ENCODE measurements at places on chromosomes 13 and 19. TPM values are rescaled to one million over a fixed set of nuclear protein-coding genes. Genes with fewer than 3 reads are reported as not detected.

Gene CGB1
- not detected for total RNA-seq

Gene ZNF440
- total RNA-seq, result 6.8 TPM

Gene NLRP4
- total RNA-seq, result not detected

Gene ZFP82
- 3.5 TPM for total RNA-seq

Gene ZNF99
- not detected for total RNA-seq

Gene CALR3
- not detected for total RNA-seq

Gene CEACAM16
- under 0.01 TPM for total RNA-seq

Gene WASF3
- total RNA-seq, result 9.0 TPM

Gene BST2
- total RNA-seq, result 7.8 TPM

Gene LILRB4
- total RNA-seq, result not detected

Gene TYK2
- 83.8 TPM for total RNA-seq

Gene IL17D
- under 0.01 TPM for total RNA-seq

Gene FSD1
- total RNA-seq, result 8.6 TPM

Gene OR10H1
- not detected for total RNA-seq

Gene LRRC4B
- under 0.01 TPM for total RNA-seq

Gene ZNF432
- 7.4 TPM for total RNA-seq

Gene EXOC3L2
- total RNA-seq, result not detected

Gene C13orf42
- total RNA-seq, result not detected

Gene NANOS3
- not detected for total RNA-seq

Gene SAFB
- 37.4 TPM for total RNA-seq

Gene ICAM5
- total RNA-seq, result 5.5 TPM

Gene ZNF468
- total RNA-seq, result 16.8 TPM

Gene RFPL4AL1
- total RNA-seq, result not detected

Gene FGF14
- under 0.01 TPM for total RNA-seq

Gene MATK
- not detected for total RNA-seq

Gene PRKCG
- total RNA-seq, result 0.43 TPM

Gene CLDND2
- not detected for total RNA-seq

Gene SPACA7
- not detected for total RNA-seq

Gene PPP1R13L
- total RNA-seq, result 5.6 TPM

Gene DMRTC2
- not detected for total RNA-seq

Gene ALOX5AP
- 0.43 TPM for total RNA-seq

Gene TUBB4A
- not detected for total RNA-seq

Gene FXYD3
- total RNA-seq, result not detected

Gene NALCN
- 1.7 TPM for total RNA-seq

Gene SIGLECL1
- total RNA-seq, result not detected

Gene MYPOP
- total RNA-seq, result 2.6 TPM

Gene BICRA
- 3.0 TPM for total RNA-seq

Gene SYT5
- under 0.01 TPM for total RNA-seq

Gene ZNF560
- total RNA-seq, result 0.86 TPM

Gene IGFL1
- total RNA-seq, result not detected

Gene RNF17
- total RNA-seq, result 0.86 TPM

Gene GAPDHS
- total RNA-seq, result not detected

Gene MARCHF2
- total RNA-seq, result 51.8 TPM

Gene LIM2
- total RNA-seq, result not detected

Gene ZNF723
- total RNA-seq, result not detected

Gene SIGLEC11
- total RNA-seq, result not detected

Gene TMIGD2
- total RNA-seq, result not detected

Gene METTL21C
- not detected for total RNA-seq

Gene NTN5
- total RNA-seq, result under 0.01 TPM

Gene RDH8
- not detected for total RNA-seq

Gene KL
- under 0.01 TPM for total RNA-seq

Gene ZNF600
- 5.6 TPM for total RNA-seq

Gene RCBTB2
- total RNA-seq, result 11.2 TPM

Gene CABP5
- not detected for total RNA-seq

Gene SIX5
- 8.6 TPM for total RNA-seq

Gene CCDC159
- 6.0 TPM for total RNA-seq

Gene CGB2
- not detected for total RNA-seq

Measured in fibroblast of villous mesenchyme (primary cell).